ENCODE measurements at places on chromosomes 5 and 9.
A peak's percentile ranks its signal among the peaks of the same experiment; 100 is the strongest.

GRCh38 chr9:122090981-122091380, 2.1 kb downstream of the TTLL11 start:
- DNase-seq: no peak

DNA sequence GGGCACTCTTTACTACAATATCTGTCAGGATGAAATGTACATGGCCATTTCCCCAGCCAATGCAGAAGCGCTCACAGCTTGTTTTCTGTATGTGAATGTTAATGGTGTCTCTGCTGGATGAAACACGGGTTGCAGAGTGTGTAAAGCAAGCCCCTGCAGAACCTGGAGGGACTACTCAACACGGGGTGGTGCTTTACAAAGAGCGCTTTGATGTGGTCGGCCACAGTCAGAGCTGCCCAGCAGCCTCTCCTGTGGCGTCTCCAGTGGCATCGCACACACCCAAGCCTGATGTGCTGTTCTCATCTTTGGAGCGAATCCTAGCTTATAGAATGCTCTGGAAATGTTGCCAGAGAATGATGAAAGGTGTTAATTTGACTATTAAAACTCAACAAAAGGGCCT, 162.7 kb upstream of the NFIL3 start:
- DNase-seq: no peak

- no peak for DNase-seq
Observed at GRCh38 chr9:124639637-124640036, 131.5 kb downstream of the NR6A1 start.

DNA sequence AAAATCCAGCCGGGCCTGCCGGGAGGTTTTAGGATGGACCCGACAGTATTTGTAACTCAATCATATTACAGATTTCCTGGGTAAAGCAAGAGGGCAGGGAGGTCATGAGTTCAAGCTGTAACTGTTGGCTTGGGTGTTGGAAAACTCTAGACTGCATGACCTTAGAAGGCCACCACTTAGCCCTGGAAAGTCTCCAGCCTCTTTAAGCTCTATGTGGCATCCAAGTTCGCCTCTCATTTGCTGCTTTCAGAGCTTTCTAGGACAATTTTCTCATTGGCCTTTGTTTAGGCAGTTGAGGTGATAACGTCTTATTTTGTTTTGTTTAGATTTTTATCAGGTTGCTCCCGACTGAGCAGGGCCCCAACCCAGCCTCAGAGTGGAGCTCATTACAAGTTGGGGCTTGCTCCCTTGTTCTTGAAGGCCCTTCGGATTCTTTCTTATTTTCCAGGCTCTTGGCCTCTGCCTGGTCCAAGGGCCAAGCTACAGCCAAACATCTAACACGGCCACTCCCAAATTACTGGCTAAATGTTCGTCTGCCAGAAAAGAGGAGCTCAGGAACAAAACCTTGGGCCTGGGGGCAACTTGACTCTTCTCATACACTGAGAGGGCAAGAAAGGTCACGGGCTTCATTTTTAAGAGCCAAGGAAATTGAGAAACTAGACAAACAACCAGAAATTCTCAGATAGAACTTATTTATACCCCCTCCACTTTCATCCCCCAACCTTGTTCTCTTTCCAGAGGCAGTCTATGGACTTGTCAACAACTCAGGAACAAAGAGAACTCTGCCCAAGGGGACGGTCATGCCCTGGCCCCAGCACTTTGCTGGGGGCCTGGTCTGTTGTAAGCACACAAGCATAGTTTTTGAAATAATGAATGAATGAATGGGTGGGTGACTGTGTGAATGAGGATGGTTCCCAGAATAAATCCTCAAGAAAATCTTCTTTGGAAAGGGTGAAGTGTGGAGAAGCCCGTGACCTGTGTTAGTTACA, 526.9 kb downstream of the BNC2 start:
- no peak for DNase-seq

GRCh38 chr5:5432020-5432707, 9.7 kb downstream of the ICE1 start:
- no peak for DNase-seq

DNA sequence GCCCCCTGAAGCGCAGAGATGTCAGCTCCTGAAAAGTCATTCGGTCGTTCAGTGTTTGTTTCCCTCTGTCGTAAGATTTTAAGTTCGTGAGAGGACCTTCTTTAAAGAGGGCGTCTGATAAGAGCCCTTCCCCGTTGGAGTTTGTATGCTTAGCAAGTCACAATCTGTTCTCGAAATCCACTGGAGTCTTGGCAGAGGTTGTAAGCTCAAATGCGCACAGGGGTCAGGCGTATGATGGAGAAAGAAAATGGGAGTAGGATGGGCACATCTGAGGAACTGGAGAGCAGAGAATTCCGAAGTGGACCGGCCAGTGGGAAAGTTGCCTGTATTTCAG, 710 bp downstream of the HSD17B4 start:
- DNase-seq: no peak

DNA sequence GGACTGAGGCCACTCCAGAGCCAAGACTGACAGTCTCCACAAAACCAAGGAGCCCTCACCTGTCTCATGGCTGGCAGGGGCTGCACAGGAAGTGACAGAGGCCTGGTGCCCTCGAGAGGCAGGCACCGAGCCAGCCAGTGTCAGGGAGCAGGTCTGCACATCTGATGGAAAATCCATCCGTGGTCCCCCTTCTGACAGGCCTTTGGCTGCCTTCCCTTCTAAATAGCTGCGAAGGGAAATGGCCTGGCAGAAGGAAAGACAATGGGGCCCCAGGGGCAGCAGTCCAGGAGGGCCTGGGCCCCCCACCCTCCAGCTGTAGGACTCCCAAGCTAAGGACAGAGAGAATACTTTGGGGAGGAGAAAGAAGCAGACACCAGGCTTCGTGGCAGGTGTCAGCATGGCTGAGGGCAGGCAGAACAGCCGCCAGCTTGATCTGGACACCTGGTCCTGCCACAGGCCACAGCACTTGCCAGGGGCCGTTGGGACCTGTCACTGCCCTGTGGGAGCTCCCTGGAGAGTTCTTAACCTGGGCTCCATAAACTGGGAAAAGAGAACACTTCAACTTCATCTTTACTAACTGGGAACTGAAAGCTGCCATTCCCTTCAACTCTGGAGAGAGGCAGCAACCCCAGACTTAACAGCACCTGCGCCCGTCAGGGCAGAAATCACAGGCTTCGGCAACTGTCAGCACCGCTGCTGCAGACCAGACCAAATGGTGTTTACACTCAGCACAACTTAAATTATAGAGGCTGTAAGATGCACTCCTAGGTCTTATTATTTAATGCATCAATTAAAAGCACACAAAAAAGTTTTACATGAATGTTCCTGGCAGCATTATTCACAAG, 22.0 kb downstream of the ADAMTS2 start:
- no peak for DNase-seq

DNA sequence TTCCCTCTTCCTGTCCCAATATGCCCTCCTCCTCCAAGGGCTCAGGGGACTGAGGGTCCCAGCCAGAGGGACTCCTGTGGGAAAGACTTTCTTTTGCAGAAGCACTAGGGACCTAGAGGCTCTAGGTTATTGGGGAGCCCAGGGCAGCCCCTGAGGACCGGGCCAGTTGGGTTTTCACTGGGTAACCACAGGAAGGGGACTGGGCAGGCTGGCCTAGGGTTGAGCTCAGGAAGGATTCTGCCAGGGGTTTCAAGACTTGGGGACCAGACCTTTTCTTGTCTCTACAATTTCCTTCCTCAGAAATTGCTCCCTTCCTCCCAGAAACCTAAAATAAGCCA, 24.4 kb upstream of the HMCN2 start:
- no peak for DNase-seq

- no peak for DNase-seq
Observed at GRCh38 chr5:17235731-17236330, 18.4 kb downstream of the BASP1 start.

GRCh38 chr5:121763665-121764064, 88.0 kb upstream of the FTMT start:
- no peak for DNase-seq

- DNase-seq: no peak
Observed at GRCh38 chr9:4657426-4658159, 4.5 kb upstream of the PLPP6 start.

DNA sequence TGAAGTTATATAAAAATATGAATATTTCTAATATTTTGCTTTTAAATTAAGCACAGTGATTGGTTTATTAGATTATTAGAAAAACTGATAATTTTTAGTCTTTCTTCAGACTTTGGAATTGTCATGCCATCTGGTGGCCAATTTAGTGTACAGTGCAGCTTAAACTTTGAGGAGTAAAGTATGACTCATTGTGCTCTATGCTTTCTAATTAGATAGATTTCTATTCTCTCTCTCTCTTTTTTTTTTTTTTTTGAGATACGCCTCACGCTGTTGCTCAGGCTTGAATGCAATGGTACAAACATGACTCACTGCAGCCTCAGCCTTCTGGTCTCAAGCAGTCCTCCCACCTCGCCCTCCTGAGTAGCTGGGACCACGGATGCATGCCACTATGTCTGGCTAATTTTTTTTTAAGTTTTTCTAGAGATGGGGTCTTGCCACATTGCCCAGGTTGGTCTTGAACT, 42.1 kb upstream of the GPR21 start:
- peak; percentile 2 for DNase-seq

DNA sequence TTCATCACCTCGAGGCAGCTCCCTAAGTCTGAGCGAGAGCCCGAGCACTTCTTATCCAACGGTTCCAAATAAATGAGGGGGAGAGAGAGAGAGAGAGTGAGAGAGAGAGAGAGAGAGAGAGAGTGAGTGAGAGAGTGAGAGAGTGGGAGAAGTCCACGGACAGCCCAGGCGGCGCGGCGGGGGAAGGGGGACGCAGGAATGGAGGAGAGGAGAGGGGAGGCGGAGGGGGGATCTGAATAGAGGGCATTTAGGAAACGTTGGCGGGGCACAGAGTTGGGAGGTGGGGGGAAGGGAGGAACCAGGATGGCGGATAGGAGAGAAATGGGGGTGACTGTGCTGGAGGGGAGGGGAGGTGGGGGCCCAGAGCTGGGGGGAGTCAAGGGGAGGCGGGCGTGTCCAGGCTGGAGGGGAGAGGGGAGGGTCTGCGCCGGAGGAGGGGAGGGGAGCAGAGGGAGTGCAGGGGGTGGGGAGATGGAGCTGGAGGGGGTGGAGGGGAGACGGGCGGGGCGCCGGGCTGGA, 398 bp upstream of the BASP1 start:
- DNase-seq: no peak

- no peak for DNase-seq
Observed at GRCh38 chr5:79527431-79527830, 13.5 kb upstream of the HOMER1 start.

GRCh38 chr9:5899292-5899691, 8.6 kb downstream of the MLANA start:
- DNase-seq: no peak

- no peak for DNase-seq
Observed at GRCh38 chr9:98760231-98760630, 36.1 kb downstream of the ANKS6 start.

- DNase-seq: no peak
Observed at GRCh38 chr9:137027369-137028262, at the start of gene ABCA2. Gene ABCA2, minus strand, starts transcription at chr9:137028237. Its CDS starts 97 bp downstream, at chr9:137028140.

- no peak for DNase-seq
Observed at GRCh38 chr5:112735702-112736101, 2.0 kb upstream of the APC start.

- no peak for DNase-seq
Observed at GRCh38 chr5:43017428-43017815, 22.7 kb downstream of the ANXA2R start.

- DNase-seq: no peak
Observed at GRCh38 chr5:91379246-91379913, 3.7 kb downstream of the ARRDC3 start.

- no peak for DNase-seq
Observed at GRCh38 chr9:81239388-81239787, 450.0 kb downstream of the TLE1 start.

DNA sequence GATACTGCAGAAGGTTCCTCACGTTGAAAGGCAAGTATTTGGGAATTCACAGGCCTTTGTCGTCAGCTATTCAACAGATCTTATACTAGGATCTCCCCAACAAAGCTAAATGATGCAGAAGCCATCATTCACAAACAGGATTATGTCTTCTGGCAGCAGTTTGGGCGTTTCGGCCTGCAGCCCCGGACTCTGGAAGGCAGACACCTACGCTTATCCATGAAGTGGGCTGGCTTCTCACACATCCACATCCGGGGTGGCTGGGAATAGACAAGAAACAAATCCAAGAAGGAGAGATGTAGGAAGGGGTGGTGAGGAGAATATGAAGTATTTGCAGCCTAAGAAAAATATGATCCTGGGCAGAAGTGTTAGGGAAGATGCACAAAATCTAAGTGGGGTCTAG, 471.9 kb downstream of the AGTPBP1 start:
- no peak for DNase-seq

DNA sequence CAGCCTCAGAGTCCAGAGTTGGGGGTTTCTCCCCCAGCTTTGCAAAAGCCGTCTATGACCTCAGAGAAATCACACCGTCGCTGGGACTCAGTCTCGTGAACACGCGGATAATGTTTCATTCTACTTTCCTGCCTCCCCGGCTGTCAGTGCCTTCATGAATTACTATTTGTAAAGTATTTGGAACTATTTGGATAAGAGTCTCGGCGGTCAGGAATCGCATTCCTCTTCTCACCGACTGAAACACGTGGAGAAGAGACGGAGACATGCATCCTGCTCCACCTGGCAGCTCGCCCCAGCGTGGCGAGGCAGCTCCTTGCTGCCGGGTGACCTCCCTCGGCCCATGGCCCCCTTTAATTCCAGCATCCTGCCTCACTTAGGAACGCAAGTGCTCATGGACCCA, 23.9 kb downstream of the IRX2 start:
- DNase-seq: no peak

DNA sequence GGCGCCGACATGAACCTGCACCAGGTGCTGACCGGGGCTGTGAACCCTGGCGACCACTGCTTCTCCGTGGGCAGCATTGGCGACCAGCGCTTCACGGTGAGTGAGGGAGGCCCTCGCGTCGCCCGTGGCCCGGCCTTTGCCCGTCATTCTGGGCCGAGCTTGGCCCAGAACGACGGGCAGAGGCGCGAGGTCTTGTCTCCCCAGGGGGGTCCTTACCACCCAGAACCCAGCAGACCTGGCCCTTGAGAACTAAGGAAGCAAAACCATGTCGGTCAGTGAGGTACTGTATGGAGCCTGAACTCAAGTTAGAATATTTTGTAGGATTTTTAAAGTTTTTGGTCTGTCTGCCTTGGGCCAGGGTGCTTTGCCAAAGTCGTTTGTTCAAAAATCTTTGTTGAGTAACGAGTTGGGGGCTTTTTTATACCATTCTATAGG, 691 bp downstream of the DMXL1 start:
- no peak for DNase-seq

GRCh38 chr5:172887692-172888091, 53.6 kb downstream of the ERGIC1 start:
- DNase-seq: no peak

GRCh38 chr5:153490118-153491037, at the start of gene GRIA1:
Gene GRIA1, plus strand, starts transcription at chr5:153490670.
- no peak for DNase-seq

GRCh38 chr5:17398866-17399835, 98.9 kb upstream of the TAF11L2 start:
- no peak for DNase-seq

Measured in T-helper 9 cell (primary cell).